ENCODE measurements at places on chromosomes 5 and 9.

- no peak for DNase-seq
Observed at GRCh38 chr5:76209297-76209696, 126.1 kb downstream of the SV2C start.

DNA sequence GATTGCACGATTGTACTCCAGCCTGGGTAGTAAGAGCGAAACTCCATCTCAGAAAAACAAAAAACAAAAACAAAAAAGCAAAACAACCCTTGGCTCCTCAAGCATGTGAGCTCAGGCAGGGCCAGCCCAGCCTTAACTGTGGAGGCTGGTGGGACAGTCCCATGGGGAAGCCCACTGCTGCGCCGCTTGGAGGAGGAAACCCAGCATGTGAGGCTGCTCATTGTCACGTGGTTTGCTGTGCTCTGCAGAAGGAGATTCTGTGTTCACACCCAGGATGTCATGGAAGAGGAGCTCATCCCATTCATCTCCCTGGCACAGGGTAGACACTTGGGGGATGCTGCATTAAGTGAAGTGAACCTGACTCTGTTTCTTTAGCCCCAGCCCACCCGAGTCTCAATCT is 4.0 kb downstream of the ZBED3 start:
- DNase-seq: no peak

GRCh38 chr5:62779010-62779422 is 200.4 kb downstream of the LRRC70 start:
- DNase-seq: no peak

DNA sequence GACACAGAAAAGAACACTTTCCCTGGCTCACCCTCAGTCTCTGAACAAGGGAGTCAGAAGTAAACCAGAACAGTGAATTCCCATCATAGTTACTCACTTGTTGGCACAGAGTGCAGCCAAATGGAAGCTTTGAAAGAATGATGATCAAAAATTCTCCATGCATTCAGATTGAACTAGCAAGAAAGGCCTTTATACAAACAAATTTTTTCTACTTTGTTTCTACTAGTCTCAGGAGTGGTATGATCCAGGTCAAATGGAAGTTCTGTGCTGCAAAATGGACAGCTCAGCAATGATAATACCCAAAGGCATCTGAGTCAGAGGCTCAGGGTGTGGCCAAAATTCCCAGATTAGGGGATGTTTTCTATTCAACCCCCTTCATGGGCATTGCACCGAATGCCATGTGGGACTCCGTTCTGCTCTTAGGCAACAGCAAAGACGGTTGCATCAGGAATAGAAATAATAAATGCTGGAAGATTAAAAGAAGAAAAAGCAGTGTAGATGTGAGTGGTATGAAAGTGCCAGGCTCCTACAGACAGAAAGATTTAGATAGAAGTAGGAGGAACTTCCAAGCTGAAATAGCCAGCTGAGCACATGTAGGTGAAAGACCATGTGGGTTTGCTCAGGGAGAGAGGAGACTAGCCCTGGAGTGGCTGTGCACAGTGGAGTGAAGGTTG is 24.0 kb upstream of the ASPN start:
- no peak for DNase-seq
